Esophagus squamous epithelium (tissue), 5 donors: ENCODE measurements at places on chromosomes 16 and 17. TPM values are rescaled to one million over a fixed set of nuclear protein-coding genes. Genes with fewer than 3 reads are reported as not detected.

Gene RGS11
- 1.3 TPM for total RNA-seq

Gene CD79B
- total RNA-seq = not detected

Gene OTOP2
- total RNA-seq = not detected

Gene ZACN
- not detected for total RNA-seq

- H3K36me3 ChIP-seq = peaks cover 18% of the 10 kb centered on the region
- no peak for DNase-seq
- H3K27me3 ChIP-seq = no peaks in the 10 kb centered on the region
- no peak overlapping the region for H3K4me3 ChIP-seq
These were observed 68.2 kb downstream of the DYNLRB2 start for GRCh38 chr16:80608946-80609345.

DNA sequence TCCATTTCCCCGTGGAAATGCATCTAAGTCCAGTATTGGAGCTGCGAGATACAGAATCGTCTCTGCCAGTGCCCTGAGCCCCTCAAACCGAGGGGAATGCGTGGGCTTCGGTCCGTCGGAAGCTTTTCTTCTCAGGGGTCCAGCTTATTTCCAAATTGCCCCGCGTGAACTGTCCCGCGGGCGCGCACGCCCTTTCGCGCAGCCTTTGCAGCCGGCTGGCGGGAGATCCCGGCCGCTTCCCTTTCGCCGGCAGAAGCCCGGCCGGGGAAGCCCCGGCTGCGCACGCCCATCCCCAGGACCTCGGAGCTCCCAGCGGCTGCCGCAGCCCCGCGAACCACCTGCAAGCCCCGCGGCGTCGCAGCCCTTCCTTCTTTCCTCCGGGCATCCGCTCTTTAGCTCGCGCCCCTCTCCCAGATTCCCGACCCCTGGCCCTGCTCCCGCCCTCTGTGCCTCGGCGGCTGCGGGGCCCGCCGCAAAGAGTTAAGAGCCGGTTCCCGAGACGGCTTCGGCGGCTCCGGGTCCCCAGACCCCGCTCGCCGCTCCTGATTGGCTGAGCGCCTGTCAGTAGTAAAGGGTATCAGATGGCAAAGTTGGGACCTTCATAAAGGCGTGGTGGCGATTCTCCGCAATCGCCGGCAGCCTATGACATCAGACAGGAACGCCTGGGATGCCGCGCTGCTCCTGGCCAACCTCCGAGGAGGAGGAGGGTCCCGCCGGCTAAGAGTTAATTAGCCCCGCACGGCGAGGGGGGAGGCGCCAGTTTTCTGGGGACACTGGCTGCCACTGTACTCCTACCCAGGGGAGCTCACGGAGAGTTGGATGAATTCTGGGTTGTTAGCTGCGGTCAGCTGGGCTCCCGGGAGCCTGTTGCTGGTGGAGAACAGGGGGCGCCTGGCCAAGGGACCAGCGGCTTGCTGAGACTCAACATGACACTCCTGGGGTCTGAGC lies at the start of gene MYOCD:
Gene MYOCD (plus strand): TSS at position 628 of the 948 bp plus-strand sequence. CDS start 299 bp downstream, at position 927.
- H3K4me1 ChIP-seq = peaks cover 18% of the 10 kb centered on the region
- H3K27me3 ChIP-seq = peaks cover 5% of the 10 kb centered on the region
- DNase-seq = no peak
- peak within 1 kb of the TSS; percentile 48 for H3K4me3 ChIP-seq

- H3K36me3 ChIP-seq = no peaks in the 10 kb centered on the region
- H3K27ac ChIP-seq = no peak overlapping the region
- no peak overlapping the region for H3K4me3 ChIP-seq
- no peaks in the 10 kb centered on the region for H3K4me1 ChIP-seq
These were observed 27.7 kb upstream of the CACNG5 start for GRCh38 chr17:66807182-66807581.
